IMR-90 (cell line): ENCODE measurements at places on chromosomes 7 and 10. TPM values are rescaled to one million over a fixed set of nuclear protein-coding genes. Genes with fewer than 3 reads are reported as not detected.

The CPA2 gene
- polyA plus RNA-seq = 0.05 TPM in 1 of 2 replicates, not detected in the other

The UBN2 gene
- polyA plus RNA-seq = 1.2 and 1.6 TPM in 2 replicates

The EPHB6 gene
- 0.60 and 0.75 TPM in 2 replicates for polyA plus RNA-seq

The GIMAP4 gene
- polyA plus RNA-seq = not detected in 2 replicates

The CNPY1 gene
- not detected in 2 replicates for polyA plus RNA-seq

The SPDYE11 gene
- polyA plus RNA-seq = not detected in 2 replicates

DNA sequence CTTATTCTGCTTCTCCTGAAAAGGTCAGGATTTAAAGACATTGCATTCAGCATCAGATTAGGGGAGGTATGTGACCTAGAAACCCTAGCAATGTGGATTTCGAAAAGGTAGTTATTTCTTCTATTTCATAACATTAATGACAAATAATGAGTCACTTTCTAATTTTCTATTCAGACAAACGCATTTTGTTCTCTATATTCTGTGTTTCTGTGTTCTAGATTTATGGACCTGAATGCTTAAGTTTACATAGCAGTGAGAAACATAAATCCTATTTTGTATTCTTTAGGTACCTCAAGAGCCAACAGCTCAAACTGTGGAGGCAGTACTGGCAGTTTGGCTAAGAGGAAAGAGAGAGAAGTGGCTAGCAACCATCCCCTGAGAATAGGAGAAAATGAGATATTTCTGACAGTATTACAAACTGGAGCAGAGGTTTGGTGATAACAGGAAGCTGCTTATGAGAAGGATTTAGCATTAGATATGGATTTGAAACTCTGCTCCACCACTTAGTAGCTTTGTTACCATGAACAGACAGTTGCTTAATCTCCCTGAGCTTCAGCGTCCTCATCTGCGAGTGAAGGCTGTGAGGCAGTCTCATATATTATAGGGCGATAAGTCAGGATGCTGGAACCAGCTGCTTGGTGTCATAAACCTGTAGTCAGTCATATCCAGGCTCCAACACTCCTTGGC, 28.2 kb downstream of the CDK14 start:
- H3K27ac ChIP-seq = peak overlapping the region; percentile 87
- peaks cover 15% of the 10 kb centered on the region for H3K4me1 ChIP-seq
- H3K36me3 ChIP-seq = no peaks in the 10 kb centered on the region
- peak; percentile 36 for DNase-seq
- H3K4me3 ChIP-seq = no peak overlapping the region
- H3K27me3 ChIP-seq = no peaks in the 10 kb centered on the region

- peaks cover 6% of the 10 kb centered on the region for H3K4me1 ChIP-seq
- no peak overlapping the region for H3K27ac ChIP-seq
- H3K27me3 ChIP-seq = no peaks in the 10 kb centered on the region
- H3K4me3 ChIP-seq = no peak overlapping the region
Measured at GRCh38 chr7:137585591-137585990, 242.1 kb upstream of the PTN start.

The EVX1 gene
- not detected in 2 replicates for polyA plus RNA-seq

DNA sequence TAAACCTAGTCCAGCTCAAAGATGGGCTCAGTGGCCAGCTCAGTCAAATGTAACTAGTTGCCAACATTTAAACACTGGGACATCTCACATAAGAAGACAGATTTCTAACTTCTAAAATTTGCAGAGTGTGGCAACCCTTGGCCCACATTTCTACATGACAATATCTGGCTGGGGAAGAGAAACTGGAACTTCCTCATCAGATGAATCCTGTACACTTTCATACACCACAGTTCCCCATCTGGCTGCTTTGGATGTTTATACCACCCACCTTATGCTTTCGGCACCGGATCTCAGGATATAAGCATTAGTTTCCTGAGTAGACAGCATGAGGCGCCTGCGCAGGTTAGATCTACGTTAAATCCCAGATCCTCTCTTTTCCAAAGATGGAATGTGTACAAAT, 199.3 kb downstream of the PRKG1 start:
- H3K4me1 ChIP-seq = peaks cover 1% of the 10 kb centered on the region; the same call in 1 of the 2 replicates
- no peak overlapping the region for H3K27ac ChIP-seq
- no peak overlapping the region for H3K4me3 ChIP-seq

The GPC2 gene
- 5.7 and 6.0 TPM in 2 replicates for polyA plus RNA-seq

DNA sequence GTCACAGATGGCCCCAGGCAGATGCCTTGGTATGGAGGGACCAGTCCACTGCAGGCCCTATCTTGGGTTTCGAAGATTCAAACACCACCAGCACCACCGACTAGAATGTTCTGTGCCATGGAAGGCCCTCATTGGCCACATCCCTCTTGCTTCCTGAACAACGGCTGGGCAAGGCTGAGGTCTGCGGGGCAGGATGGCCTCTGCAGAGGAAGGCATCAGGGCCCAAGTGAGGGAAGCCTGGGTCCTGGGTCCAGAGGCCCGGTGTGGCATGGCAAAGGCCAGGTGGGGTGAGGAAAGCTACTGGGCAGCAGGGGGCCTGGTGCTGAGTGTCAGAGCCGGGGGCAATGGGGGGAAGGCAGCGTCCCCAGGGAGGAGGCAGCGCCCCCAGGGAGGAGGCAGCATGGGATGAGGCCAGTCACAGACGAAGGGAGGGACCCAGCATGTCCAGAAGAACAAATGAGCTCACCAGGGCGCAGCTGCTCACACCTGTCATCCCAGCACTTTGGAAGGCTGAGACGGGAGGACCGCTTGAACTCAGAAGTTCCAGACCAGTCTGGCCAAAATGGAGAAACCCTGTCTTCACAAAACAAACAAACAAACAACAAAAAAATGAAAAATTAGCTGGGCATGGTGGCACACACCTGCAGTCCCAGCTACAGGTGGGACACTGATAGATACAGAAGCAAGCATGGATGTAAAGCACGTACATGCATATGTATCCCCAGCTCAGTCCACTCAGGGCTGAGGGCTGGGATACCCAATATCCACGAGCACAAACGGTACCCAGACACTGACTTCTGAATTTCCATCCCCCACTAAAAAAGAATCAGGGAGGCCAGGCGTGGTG, 64.4 kb downstream of the PROSER2 start:
- no peaks in the 10 kb centered on the region for H3K4me1 ChIP-seq
- no peak overlapping the region for H3K4me3 ChIP-seq
- no peak for DNase-seq
- H3K36me3 ChIP-seq = no peaks in the 10 kb centered on the region
- H3K27me3 ChIP-seq = no peaks in the 10 kb centered on the region

GRCh38 chr10:70233939-70234300, 691 bp upstream of the PPA1 start:
- no peak for DNase-seq
- no peaks in the 10 kb centered on the region for H3K27me3 ChIP-seq
- H3K36me3 ChIP-seq = 0 out of 2 replicates have a peak, but pooled peaks cover 1% of the 10 kb centered on the region

The ICA1 gene
- not detected in 2 replicates for polyA plus RNA-seq

The PRSS37 gene
- not detected in 2 replicates for polyA plus RNA-seq

DNA sequence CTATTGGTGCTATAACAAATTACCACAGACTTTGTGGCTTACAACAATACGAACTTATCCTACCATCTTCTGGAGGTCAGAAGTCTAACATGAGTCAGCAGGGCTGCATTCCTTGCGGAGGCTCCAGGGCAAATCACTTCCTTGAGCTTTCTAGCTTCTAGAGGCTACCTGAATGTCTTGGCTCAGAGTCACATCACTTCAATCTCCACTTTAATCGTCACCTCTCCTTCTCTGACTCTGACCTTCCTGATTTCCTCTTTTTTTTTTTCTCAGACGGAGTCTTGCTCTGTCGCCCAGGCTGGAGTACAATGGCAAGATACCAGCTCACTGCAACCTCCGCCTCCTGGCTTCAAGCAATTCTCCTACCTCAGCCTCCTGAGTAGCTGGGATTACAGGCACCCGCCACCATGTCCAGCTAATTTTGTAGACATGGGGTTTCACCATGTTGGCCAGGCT, 44.6 kb upstream of the ANAPC16 start:
- peak; percentile 68 for DNase-seq
- no peak overlapping the region for H3K4me3 ChIP-seq
- no peaks in the 10 kb centered on the region for H3K36me3 ChIP-seq
- no peaks in the 10 kb centered on the region for H3K27me3 ChIP-seq
- H3K27ac ChIP-seq = no peak overlapping the region

- no peak overlapping the region for H3K27ac ChIP-seq
- no peak for DNase-seq
- no peaks in the 10 kb centered on the region for H3K4me1 ChIP-seq
- no peak overlapping the region for H3K4me3 ChIP-seq
Measured at GRCh38 chr7:127365164-127365956, 27.1 kb downstream of the ZNF800 start.
